ENCODE measurements at places on chromosomes 1 and 21.

- no peak for DNase-seq
These were observed at the start of gene SLC9C2 for GRCh38 chr1:173603056-173603591. Gene SLC9C2 (minus strand): TSS chr1:173603072. CDS start chr1:173601776, 1,296 bp downstream.

DNA sequence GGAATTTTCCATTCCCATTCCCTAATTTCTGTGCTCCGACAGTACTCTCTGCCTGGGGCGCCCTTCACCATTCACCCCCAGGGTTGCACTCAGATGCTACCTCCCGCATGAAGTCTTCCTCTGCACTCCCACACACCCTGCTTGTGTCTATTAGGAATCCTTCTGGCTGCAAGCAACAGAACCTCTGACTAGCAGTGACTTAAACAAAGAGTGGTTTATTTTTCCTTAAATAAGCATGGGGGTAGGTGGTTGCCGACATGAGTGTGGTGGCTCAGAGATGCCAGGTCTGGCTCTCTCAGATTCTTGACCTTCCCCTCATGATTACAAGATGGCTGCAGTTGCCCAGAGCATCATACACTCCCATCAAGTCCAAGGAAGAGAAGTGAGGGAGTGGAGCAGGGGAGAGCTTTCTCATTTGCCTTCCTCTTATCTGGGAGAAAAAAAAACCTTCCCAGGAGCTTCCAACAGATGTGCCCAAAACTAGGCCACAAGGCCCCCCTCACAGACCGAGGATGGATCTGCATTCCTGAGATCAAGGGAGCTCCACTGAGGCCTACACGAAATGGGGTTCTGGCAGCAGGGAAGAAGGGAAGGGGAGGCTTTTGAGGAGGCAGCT lies 49.6 kb upstream of the LBR start:
- no peak for DNase-seq

GRCh38 chr1:43569175-43569574 lies 38.5 kb downstream of the PTPRF start:
- DNase-seq: no peak

- DNase-seq: no peak
These were observed 13.1 kb upstream of the BCL9 start for GRCh38 chr1:147527941-147528936.

GRCh38 chr1:62142496-62142895 lies 52.2 kb upstream of the L1TD1 start:
- DNase-seq: peak; percentile 55

- no peak for DNase-seq
These were observed 409.5 kb downstream of the NTNG1 start for GRCh38 chr1:107550358-107550757.

DNA sequence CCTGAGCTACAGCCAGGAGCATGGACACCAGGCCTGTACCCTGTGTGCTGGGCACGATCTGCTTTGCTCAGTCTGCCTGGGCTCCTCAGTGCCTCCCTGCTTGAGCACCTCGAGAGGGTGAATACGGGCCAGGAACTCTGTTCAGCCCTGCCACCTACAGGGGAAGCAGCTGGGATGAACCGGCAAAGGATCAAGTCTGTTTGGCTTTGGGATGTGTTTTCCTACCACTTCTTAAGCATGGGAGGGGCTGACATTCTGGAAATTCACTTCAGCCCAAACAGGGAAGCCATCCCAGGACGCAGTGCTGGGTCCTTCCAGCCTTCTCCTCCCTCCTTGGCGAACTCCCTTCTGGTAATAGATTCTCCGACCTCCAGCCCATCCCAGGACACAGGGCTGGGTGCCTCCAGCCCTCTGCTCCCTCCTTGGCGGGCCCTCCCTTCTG lies 55.8 kb upstream of the SELENON start:
- DNase-seq: peak; percentile 61

- DNase-seq: no peak
These were observed 21.5 kb downstream of the NFYC start for GRCh38 chr1:40712997-40713396.

GRCh38 chr1:162910161-162910560 lies 49.2 kb upstream of the CCDC190 start:
- DNase-seq: no peak

DNA sequence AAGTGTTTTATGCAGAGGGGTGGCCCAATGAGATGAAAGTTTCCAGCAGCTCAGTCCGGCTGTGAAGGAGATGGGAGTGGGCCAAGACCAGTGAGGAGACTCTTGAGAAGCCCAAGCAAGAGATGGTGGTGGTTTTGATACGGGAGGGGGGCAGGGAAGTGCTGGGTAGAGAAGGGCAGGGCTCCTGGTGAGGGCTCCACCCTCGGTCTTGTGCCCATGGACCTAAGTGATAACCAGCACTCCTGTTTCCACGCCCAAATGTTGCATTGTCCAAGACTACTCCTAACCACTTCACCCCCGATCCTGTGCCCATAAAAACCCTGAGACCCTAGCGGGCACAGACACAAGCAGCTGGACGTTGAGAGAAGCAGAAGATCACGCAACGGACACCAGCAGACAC lies 140.9 kb downstream of the MIS18A start:
- DNase-seq: no peak

DNA sequence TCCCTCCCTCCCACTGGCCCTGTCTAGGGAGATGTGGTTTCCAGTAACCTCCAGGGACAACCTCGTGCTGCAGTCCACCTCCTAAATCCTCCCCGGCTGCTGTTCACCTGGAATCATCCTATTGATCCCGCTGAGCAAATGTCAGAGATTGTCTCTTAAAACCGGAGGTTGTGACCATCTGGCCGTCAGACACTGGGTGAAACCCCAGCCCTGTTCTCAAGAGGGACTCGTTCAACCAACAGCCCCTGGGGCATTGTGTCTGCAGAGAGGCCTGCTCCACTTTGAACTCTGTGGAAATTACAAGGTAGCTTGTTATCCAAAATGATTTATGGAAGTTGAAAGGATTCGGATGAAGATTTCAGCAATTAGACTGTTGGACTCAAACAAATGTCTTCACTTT lies 498.0 kb downstream of the MATN1 start:
- DNase-seq: no peak

DNA sequence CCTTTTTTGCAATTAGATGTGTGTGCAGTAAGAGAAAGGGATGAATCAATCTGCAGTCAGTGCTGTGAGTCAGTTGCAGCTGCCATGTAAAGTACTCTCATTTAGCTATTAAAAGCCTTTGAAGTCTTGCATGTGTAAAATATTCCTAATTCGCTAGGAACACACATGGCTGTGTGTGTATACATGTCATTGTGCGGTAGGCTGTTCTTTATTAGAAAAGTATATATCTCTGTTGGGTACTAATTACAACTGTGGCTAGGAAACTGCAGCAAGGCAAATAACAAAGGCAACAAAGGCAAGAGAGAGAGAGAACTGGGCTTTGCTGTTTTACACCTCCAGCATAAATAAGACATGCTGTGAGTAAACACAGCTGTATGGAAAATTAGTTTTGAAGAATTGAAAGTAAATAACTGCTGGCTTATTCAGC lies 41.7 kb downstream of the EPB41 start:
- DNase-seq: no peak

- DNase-seq: no peak
These were observed 612.1 kb downstream of the MRPL39 start for GRCh38 chr21:24995216-24995615.

All from WTC11 (cell line).